NK-92 treated with Interleukin-12 subunit alpha and Interleukin-12 subunit beta, amount 100 ng/mL, for 24 hours (cell line): ENCODE measurements at places on chromosomes 13 and 19.

DNA sequence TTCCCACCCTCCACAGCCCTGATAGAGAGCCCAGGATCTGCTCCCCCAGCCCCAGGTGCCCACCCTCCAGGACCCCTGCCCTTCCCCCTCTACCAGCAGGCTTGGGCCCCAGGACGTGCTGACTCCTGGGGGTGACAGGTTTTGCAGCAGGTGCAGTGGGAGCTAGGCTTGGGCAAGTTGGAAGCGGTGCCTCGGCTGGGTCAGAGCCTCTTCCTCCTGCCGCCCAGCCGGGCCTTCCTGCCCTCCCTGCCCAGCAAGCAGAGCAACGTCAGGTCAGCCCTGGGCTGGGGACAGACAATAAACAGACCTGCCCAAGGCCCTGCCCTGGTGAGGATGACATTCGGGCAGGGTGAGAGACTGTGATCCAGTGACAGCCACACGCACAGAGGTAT lies 9.2 kb upstream of the NCCRP1 start:
- no peak for DNase-seq

DNA sequence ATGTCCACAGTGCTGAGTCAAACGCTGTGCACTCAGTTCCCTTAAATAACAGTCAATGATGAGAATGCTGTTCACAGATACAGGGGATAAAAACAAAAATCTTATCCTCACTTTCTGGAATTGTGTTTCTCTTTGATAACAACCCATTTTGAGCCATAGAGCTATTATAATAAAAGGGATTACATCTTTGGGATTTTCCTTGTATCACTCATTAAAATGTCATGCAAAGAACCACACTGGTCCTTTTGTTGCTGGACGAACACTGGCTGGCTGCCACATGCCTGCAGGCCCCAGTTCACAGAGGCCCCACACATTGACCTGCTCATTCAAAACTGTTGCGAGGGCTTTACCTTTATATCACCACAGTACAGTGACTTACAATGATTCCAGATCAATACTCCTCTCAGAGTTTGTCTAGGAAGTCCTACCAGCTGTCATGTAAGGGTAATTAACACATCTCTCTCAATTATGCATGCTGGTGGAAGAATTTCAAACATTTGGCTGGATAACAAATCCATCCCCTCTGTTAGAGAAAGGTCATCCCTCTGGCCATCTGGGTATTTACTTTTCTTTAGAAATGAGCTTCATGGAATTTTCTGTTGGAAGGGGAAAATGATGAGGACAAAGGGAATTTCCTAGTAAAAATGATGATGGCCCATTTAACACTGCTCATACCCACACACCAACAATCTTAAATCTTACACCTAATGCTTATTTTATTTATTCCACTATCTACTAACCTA lies 85.9 kb downstream of the MBNL2 start:
- no peak for DNase-seq

GRCh38 chr13:104301171-104301975 lies 1235.2 kb upstream of the SLC10A2 start:
- DNase-seq = no peak

DNA sequence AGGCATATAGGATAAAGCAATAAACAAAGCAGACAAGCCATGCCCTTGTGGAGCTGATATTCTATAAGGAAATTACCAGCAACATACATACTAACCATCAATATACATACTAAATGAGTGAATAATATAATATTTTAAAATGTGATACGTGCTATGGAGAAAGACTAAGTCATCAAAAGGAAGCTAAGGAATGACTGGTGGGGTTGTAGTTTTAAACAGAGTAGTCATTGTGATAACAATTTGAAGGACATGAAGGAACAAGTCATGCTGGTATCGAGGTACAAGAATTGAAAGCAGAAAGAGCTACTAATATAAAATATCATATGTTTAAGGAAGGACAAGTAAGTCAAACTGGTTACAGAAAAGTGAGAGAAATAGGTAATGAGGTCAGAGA lies 894.9 kb upstream of the PCDH9 start:
- DNase-seq = no peak

- DNase-seq = no peak
Measured at GRCh38 chr13:100898431-100898830, 223.8 kb upstream of the TMTC4 start.

DNA sequence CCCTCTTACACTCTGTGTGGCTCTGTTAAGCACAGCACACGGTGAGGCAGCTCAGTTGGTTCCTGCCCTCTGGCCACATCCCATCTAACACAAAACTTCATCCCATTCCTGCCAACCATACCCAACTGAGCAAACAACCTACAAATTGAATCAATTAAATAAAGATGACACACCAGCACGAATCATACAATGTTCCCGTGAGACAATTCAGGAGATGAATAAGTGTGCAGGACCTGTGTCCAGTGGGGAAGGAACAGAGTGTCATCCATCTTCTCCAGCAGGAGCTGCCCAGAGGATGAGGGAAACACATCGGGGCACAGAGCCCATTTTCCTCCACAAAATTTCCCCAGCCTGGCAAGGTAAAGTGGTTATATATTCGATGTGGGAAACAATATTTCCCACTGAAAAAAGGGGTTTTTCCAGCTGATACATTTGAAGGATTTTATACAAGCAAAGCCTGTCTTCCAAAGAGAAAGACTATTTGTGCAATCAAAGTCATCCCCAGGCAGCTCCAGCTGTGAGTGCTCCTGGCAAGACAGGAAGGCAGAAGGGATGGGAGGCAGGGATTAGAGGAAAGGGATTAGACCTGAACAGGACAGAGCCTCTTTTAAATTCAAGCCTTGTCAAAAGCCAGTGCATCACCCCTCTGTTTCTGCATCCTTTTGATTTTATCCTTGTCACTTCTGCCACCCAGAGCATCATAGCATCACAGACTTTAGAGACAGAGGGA lies 240.2 kb downstream of the LHFPL6 start:
- no peak for DNase-seq

DNA sequence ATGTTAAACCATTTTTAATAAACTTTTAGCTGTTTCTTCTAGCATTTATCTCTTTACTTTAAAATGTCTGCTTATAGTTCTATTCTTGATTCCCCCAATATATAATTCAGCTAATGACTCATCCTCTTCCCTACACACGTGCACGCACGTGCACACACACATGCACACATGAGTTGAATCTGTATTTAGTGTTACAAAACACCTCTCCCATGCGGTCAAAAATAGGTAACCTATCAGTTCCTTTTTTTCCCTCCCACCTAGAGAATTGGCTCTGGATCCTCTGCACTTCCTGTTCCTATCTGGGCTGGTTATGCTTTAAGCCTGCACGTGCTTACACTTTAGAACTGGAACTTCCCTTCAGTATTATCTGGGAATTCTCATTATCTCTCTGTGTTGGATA lies 144.1 kb downstream of the PAN3 start:
- DNase-seq = no peak

GRCh38 chr13:40275155-40275554 lies 391.3 kb downstream of the FOXO1 start:
- no peak for DNase-seq

DNA sequence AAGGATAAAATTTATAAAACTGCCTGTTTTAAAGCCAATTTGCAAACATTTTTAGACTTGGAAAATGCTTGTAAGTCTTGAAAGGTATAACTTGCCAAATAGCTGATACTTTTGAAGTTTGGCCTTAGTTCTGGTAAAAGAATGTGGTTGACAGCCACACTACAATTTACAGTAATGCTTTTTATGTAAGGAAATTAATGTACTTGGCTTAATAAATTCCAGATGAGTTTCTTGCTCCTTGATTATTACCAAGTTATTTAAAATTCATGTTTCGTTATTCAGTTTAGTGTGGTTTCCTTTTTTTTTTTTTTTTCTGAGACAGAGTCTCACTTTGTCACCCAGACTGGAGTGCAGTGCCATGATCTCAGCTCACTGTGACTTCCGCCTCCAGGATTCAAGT lies 14.9 kb downstream of the LMO7 start:
- DNase-seq = no peak
